Stimulated activated CD4-positive, alpha-beta T cell treated with anti-CD3 and anti-CD28 coated beads, Interleukin-1b, Interleukin-23, amount 100 ng/mL, for 1 hour (primary cell): ENCODE measurements at places on chromosomes 1 and 21.

DNA sequence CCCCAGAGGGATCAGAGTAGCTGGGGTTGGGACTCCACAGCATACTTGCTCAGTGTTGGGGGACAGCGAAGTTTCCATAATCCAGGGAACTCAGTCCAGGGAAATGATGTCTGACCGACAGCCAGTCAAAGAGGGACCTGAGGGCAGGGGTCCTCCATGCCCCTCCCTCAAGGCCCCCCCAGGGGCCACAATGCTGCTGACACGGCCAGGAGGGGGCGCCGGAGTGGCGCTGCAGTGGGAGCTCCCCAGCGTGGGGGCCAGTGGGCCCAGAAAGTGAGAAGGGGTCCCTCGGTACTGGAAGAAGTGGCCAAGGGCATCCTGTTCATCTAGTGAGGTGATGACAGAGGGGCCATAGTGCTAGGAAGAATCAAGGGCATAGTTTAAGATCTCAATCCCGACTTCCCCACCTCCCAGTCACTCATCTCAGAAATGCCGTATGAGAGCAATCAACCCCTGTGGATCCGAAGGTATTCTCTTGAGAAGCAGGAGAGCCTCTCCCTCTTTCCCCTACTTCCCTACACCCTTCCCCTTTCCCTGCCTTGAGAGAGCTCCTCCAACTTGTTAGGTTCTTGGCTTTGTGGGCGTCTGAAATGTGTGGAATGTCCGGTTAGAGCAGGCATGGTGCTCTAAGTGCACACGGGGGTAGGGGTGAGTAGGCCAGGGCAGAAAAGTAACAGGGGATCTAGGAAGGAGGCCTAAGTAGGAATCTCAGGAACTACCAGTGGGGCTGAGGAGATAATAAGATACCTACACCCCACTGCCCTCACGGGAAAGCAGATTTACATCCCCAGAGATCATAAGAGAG, 4.1 kb downstream of the NUDT17 start:
- DNase-seq: no peak

GRCh38 chr1:158809862-158810261, 21.3 kb upstream of the MNDA start:
- no peak for DNase-seq

GRCh38 chr1:2607641-2608091, 21.1 kb downstream of the PRXL2B start:
- DNase-seq: no peak

DNA sequence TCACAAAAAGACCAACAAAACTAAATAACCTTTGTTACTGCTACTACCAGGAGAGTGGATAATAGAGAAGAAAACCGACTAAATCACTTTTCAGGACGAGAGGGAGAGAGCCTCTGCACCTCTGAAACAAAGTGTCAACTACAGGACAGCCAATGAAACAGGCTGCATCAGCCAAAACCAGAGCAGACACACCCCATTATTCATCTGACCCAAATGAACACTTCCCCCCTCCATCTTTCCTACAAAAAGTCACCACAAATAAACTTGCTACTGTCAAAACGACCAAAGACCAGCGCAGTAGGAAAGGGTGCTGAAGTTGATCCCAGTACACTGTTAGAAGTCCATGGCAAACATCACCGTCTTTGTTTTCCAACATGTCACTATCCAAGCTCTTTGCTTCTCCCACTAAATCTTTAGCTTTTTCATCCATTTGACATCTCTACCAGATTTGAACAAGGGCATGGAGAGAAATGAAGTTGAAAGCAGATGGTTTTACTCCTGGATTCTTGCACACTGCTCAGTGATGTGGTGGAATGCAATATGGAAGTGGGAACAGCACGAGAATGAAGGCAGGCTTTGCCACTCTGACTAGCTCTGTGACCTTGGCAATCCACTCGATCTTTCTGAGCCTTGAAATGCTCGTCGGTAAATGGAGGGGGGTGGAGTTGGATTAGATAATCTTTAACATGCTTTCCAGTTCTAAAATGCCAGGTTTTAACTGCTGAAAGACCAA, 20.5 kb downstream of the DSTYK start:
- DNase-seq: no peak

GRCh38 chr1:90154711-90155110, 159.8 kb downstream of the ZNF326 start:
- no peak for DNase-seq

DNA sequence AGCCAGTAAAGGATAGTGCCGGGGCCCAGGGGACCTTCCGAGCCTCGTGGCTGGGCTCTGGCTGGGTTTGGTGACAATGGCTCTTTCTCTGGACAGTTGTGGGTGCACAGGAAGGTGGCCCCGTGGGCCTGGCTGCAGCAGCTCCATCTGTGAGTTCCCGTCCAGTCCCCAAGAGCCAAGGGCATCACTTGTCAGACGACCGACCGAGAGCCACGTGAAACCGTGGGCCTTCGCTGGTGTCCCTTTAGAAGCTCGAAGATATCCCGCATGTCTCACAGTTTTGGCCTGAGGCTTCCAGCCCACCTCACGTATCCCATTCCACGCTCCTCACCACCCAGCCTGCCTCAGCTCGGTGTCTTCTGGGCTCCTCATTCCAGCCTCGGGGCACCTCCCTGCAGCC, 27.2 kb upstream of the UMODL1 start:
- DNase-seq: no peak

- DNase-seq: no peak
These were observed 80.7 kb downstream of the GIPC2 start for GRCh38 chr1:78126506-78126905.

- DNase-seq: no peak
These were observed 3.8 kb downstream of the SMG7 start for GRCh38 chr1:183476081-183476480.

- no peak for DNase-seq
These were observed 50.2 kb downstream of the SLC25A24 start for GRCh38 chr1:108149796-108150467.

DNA sequence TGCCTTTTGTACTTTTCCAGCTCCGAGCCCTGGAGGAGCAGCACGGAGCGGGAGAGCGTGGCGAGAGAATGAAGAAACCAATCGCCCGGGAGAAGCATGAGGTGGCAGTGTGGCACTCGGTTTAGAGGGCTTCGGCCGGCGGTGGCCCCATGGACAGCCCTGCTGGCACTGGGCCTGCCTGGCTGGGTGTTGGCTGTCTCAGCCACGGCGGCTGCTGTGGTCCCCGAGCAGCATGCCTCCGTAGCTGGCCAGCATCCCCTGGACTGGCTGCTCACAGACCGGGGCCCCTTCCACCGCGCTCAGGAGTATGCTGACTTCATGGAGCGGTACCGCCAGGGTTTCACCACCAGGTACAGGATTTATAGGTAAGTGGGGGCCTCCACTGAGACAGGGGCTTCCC, 59.0 kb downstream of the BRINP2 start:
- DNase-seq: no peak

DNA sequence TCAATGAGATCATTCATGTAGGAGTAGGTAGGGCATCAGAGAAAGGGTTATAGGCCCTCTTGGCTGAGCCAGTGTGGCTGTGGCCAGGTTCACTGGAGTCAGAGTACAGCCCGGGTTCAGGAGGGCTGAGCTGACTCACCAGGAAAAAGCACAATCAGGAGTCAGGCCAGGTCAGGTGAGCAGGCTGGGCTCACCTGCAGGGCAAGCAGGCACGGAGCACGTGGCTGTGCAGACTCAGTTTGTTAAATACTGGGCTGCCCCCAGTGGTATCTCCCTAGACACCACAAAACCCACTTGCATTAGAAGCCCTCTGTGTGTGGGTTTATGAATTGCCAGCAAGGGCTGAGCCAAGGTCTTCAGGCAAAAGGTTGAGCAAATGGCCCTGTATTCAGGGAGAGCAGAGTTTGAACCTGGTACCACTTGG, 122.1 kb upstream of the SERBP1 start:
- DNase-seq: no peak

- DNase-seq: no peak
These were observed 70.5 kb downstream of the IGSF21 start for GRCh38 chr1:18178111-18178510.

DNA sequence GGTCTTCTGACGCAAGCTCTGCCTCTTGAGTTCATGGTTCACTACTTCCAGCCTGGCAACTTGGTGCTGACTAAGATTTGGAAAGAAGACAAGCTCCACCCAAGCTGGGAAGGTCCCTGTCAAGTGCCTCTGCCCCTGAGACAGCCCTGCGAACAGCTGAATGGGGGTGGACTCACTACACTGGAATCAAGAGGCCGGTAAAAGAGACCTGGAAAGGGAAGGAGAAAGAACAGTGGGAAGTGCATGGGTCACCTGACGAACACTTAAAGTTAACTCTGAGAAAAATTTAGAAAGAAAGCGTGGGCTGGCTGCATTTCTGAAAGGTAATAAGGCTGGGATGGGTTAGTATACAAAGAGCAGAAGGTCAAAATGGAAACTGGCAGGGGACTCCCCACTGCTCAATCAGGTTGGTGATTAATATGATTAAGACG, 26.1 kb upstream of the ZNF496 start:
- no peak for DNase-seq

- DNase-seq: no peak
These were observed 678.0 kb upstream of the USP24 start for GRCh38 chr1:55893155-55893554.

- DNase-seq: no peak
These were observed 58.7 kb downstream of the SMYD3 start for GRCh38 chr1:246448373-246448772.

GRCh38 chr1:212612041-212612961, 3.7 kb downstream of the ATF3 start:
- DNase-seq: no peak
